ENCODE measurements at places on chromosomes 1 and 21. TPM values are rescaled to one million over a fixed set of nuclear protein-coding genes. Genes with fewer than 3 reads are reported as not detected.

E2F2 gene
- total RNA-seq: 0.46 TPM

FMO4 gene
- 3.0 TPM for total RNA-seq

TTC39A gene
- total RNA-seq: 1.6 TPM

ALG14 gene
- 6.1 TPM for total RNA-seq

GRCh38 chr1:32870615-32871363, at the start of gene FNDC5:
Gene FNDC5 (minus strand): TSS chr1:32870912.
- peak; percentile 79 for DNase-seq

DNA sequence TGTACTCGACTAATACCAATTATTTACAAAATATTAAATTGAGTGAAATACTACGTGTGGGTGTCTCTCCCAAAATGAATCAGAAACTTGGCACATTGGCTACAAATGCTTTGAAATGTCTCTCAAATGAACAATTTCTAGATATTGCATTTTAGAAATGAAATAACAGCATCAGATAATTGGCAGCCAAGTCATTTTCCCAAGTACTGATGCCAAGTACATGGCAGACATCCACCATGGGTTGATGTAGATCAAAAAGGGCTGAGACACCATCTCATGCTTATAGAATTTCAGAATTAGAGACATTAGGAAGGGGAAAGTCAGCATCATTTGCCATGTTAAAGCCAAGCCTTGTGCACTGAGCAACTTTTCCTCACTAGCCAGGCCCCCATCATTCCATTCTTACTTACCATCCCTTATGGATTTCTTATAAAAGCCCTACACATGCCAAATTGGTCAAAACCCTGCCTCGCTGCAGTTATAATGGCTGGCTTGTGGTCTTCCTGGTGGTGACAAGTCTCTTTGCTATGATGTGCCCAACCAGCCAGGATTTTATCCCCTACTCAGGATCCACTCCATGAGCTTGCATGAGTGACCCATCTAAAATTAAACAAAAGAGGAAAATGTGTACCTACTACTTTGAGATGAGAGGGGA, 73.1 kb downstream of the GREM2 start:
- no peak for DNase-seq

DNA sequence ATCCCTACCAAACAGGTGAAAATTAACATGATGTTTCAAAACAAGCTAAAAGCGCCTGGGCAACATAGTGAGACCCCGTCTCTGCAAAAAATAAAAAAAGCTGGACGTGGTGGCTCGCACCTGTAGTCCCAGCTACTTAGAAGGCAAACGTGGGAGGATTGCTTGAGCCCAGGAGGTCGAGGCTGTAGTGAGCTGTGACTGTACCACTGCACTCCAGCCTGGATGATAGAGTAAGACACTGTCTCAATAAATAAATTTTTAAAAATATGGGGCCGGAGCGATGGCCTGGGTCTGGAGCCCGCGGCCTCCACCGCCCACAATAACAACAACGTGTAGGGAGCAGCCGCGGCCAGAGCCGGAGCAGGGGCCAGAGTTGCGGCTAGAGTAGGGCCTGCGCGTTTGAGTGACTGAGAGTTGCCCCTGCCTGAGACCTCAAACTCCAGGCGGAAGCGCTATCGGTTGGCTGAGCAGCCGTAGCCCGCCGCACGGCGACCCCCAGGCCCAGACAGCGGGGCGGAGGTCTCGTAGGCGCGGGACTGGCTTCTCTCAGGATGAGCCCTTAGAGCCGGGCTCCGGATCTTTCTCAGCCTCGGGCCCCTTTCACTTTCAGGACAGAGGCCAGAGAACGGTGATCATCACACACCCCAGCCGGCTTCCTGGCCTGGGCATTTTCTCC, 41.4 kb downstream of the ZMYM1 start:
- no peak for DNase-seq

DNA sequence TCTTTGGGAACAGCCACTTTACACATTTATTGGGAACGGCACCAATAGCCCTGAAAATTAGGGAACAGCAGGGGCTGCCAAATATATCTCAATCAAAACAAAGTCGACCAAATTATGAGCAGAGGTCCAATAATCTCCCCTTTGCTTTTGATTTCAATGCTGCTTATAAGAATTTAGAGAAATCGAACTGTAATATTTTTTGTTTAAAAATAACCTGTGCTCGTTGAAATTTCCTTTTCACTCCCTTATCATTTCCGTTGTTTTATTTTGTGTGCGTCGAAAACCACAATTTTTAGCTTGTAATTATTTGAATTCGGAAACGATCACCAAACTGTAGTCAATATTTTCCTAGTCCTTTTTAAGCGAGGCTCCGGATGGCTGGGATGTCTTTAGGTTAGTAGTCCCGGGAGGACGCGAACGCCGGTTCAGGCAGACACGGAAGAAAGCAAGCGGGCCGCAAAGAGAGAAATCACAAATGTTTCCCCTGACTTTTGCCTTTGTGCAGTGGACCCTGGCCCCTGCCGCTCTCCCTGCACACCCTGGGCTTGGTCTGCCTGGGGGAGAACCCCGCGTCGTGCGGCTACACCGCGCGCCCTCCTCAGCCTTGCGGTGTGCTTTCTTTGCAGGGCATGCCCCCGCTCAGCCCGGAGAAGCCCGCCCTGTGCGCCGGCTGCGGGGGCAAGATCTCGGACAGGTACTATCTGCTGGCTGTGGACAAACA, 2.3 kb downstream of the LHX9 start:
- DNase-seq: no peak

DNA sequence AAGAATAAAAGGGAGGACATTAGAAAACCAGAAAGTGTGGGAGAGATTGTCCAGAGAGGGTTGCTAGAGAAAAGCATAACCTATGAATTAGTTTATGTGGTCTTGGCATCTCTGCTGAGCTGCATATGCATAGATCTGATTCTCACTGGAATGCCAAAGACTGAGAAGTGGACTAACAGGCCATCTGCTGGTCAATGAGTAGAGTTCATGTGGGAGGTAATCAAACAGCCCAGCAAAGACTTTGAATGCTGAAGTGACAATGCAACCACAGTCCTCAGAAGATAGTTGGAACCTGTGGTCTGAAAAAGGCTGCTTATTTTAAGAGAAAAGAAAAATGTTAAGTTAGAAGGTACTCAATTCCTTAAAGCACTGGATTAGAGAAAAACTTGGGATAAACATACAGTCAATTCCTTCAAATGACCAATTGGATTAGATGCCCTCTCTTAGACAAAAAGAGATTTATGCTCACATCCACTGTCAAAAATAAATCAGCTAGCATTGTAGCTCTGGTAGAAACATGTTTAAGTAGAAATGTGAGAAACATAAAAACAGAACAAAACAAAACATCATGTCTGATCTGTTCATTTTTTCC, 382.8 kb downstream of the AMY1C start:
- no peak for DNase-seq
